ENCODE measurements at places on chromosomes 3 and 15. TPM values are rescaled to one million over a fixed set of nuclear protein-coding genes. Genes with fewer than 3 reads are reported as not detected.

GRCh38 chr15:70748281-70748747 lies 15.0 kb downstream of the UACA start:
- DNase-seq, result no peak

DNA sequence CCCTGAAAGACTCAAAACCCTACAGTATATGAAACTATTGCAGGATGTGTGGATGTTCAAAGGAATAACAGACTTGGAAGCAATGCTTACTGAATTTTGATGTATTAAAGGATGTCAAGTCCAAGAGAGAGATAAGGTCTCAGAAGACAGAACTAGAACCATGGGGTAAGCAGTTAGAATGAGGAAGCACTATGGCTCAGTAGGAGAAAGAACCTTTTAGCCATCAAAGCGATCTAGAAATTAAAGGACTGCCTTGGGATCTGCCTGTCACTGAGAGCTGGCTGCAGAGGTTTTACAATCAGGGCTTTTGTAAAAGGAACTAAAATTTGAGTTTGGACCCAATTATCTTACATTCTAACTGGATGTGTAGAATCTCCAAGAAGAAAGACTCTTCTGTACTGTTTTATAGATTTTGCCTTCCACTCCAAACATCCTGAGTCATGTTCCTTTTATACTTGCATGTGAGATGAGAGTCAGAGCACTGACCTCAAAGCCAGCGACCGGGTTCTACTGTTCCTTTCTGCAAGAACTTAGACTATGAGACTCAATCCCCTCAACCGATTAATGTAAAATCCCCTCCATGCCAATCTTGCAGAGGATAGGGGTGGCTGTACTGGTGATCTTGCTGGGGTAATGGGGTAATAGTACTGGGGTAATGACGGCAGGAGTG lies 412.3 kb upstream of the TPRG1 start:
- no peak for DNase-seq

DNA sequence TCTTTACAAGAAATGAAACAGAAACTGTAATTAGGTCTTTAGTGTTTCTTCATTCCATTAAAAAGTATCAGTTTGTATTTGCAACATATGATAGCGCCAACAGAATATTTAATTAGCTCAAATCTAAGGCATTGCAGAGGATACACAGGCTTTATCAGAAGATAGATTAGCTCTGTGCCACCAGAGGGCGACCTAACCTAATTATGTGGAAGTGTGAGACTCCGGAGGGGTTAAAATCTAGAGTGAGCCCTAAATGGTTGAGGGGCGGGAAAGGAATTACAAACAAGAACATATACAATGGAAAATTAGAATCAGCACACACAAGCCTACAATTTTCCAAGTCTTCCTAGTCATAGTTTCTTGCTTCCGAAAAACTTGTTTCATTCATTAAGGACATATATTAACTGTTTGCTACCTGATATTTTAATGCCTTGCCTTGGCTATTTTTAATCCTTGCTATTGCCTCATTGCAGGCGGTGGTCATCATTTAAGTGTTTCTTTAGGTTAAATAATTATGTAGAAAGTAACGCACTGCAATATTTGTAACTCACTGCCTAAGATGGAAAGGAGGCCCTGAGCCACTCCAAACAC lies 18.0 kb upstream of the RYR3 start:
- no peak for DNase-seq

DNA sequence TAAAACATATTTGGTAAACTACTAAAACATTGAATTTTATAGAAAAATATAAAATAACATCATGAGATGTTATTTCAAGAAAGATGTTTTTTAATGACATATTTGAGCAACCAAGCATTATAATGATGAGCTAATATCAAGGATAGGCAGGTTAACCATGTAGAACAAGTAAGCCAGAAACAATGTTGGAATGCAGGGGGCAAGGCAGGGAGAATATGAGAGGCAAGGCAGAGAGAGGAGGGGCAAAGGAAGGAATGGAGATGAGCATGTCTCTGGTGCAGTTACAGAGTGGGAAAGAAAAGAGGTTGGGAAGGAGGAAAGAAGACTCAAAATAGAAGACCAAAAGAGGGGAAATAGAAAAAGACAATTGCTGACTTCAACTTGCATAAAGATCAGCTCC lies 390.4 kb downstream of the MCTP2 start:
- no peak for DNase-seq

DNA sequence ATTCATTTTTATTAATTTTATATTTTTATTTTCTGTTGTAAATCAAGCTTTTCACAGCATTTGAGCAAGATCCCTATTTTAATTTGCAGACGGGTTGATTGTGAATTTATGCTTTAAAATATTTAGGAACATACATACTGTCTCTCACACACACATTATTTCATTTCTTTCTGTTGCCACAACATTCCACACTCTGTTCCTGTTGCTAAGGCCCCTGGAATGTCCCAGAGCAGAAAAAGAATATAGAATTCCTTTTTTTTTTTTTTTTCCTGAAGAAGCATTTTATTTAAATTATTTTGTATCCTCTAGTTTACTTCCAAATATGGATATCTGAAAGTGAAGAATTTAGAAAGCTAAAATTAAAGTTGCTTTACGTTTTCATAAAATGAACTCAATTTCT lies 36.8 kb upstream of the SCAANT1 start:
- DNase-seq, result no peak

TFRC gene
- total RNA-seq, result 161 TPM

FILIP1L gene
- 0.09 TPM for total RNA-seq
